Activated CD8-positive, alpha-beta memory T cell treated with anti-CD3 and anti-CD28 coated beads, Interleukin-2, amount 10 ng/mL, durations not matched to agents 7 days and 5 days (primary cell): ENCODE measurements at places on chromosomes 7 and 10. TPM values are rescaled to one million over a fixed set of nuclear protein-coding genes. Genes with fewer than 3 reads are reported as not detected.

Gene VIPR2
- 0.05 TPM for total RNA-seq

Gene GALNT17
- total RNA-seq = not detected

Gene HOXA13
- total RNA-seq = not detected

GRCh38 chr10:49737474-49738201 is 24.5 kb downstream of the OGDHL start:
- no peak for DNase-seq
- H3K27ac ChIP-seq = no peak overlapping the region
- no peaks in the 10 kb centered on the region for H3K27me3 ChIP-seq
- no peak overlapping the region for H3K4me3 ChIP-seq

DNA sequence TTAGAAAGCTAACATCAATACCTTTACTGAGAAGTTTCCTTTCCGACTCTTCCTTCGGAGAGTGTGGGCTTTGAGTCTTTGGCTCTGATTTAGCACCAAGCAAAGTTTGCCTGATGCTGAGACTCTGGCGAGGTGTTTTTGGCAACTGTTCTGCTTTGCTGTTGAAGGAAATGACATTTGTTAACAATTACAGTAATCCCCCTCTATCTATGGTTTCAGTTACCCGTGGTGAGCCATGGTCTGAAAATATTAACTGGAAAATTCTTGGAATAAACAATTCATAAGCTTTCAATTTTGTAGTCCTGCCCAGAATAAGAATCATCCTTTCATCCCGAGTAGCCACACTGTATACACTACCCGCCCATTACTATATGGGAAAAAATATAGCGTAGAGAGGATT is 126.3 kb downstream of the ARHGAP21 start:
- DNase-seq = no peak
- H3K4me1 ChIP-seq = peaks cover 8% of the 10 kb centered on the region
- no peaks in the 10 kb centered on the region for H3K27me3 ChIP-seq
- no peak overlapping the region for H3K4me3 ChIP-seq
- H3K27ac ChIP-seq = no peak overlapping the region

- H3K27ac ChIP-seq = no peak overlapping the region
- no peaks in the 10 kb centered on the region for H3K4me1 ChIP-seq
- peaks cover 28% of the 10 kb centered on the region for H3K27me3 ChIP-seq
- H3K36me3 ChIP-seq = no peaks in the 10 kb centered on the region
- H3K4me3 ChIP-seq = no peak overlapping the region
Measured at GRCh38 chr7:108016841-108017775, 14.1 kb upstream of the LAMB1 start.

GRCh38 chr7:66281678-66282590 is 76.8 kb downstream of the TPST1 start:
- no peaks in the 10 kb centered on the region for H3K4me1 ChIP-seq
- no peak overlapping the region for H3K27ac ChIP-seq
- no peak for DNase-seq
- H3K36me3 ChIP-seq = no peaks in the 10 kb centered on the region
- H3K27me3 ChIP-seq = peaks cover 4% of the 10 kb centered on the region
- no peak overlapping the region for H3K4me3 ChIP-seq
